Activated T-helper 17 cell treated with anti-CD3 and anti-CD28 coated beads, Interleukin-2, amount 50 U/mL, for 72 hours (primary cell): ENCODE measurements at places on chromosomes 4 and X. TPM values are rescaled to one million over a fixed set of nuclear protein-coding genes. Genes with fewer than 3 reads are reported as not detected.
A peak's percentile ranks its signal among the peaks of the same experiment; 100 is the strongest.

DNA sequence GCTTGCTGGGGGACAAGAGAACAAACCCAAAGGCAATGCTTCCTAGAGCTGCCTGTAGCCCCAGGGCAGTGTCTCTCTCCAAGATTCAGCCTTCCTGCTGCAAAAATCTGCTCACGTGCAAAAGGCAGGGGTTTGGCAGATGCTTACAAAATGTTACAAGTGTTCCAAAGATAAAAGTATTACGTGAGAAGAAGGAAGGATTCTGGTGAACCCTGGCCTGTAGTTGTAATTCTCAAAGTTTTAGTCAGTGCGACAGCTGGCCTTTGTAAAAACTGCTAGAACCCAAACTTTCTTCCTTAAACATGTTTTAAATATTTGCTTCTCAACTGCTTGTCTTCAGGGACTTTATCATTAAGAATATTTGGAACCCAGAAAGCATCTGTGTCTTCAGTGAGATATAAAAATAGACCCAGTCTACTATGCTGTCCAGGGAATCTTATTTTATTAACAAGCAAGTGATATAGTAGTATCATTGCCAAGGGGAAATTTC is 232.3 kb downstream of the FRMPD4 start:
- H3K27me3 ChIP-seq, result no peaks in the 10 kb centered on the region
- no peaks in the 10 kb centered on the region for H3K36me3 ChIP-seq
- H3K27ac ChIP-seq, result no peak overlapping the region
- ATAC-seq, result no peak
- no peak overlapping the region for H3K4me3 ChIP-seq

FHDC1 gene
- 0.32 TPM for total RNA-seq

DNA sequence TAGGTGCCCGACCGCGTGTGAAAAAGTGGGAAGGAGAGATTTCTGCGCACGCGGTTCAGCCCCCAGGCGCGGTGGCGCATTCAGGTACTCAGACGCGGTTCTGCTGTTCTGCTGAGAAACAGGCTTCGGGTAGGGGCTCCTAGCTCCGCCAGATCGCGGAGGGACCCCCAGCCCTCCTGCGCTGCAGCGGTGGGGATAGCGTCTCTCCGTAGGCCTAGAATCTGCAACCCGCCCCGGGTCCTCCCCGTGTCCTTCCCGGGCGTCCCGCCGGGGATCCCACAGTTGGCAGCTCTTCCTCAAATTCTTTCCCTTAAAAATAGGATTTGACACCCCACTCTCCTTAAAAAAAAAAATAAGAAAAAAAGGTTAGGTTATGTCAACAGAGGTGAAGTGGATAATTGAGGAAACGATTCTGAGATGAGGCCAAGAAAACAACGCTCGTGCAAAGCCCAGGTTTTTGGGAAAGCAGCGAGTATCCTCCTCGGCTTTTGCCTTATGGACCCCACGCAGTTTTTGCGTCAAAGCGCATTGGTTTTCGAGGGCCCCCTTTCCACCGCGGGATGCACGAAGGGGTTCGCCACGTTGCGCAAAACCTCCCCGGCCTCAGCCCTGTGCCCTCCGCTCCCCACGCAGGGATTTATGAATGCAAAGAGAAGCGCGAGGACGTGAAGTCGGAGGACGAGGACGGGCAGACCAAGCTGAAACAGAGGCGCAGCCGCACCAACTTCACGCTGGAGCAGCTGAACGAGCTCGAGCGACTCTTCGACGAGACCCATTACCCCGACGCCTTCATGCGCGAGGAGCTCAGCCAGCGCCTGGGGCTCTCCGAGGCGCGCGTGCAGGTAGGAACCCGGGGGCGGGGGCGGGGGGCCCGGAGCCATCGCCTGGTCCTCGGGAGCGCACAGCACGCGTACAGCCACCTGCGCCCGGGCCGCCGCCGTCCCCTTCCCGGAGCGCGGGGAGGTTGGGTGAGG is 3.7 kb downstream of the SHOX start:
- ATAC-seq, result no peak
- H3K36me3 ChIP-seq, result no peaks in the 10 kb centered on the region
- peaks cover 2% of the 10 kb centered on the region for H3K4me1 ChIP-seq
- peaks cover 48% of the 10 kb centered on the region for H3K27me3 ChIP-seq
- H3K27ac ChIP-seq, result no peak overlapping the region
- H3K4me3 ChIP-seq, result no peak overlapping the region

- peak overlapping the region; percentile 16 for H3K27ac ChIP-seq
- H3K27me3 ChIP-seq, result no peaks in the 10 kb centered on the region
- no peak for ATAC-seq
- H3K4me3 ChIP-seq, result no peak overlapping the region
- H3K4me1 ChIP-seq, result peaks cover 4% of the 10 kb centered on the region
Measured at GRCh38 chr4:108043526-108043925, 53.8 kb downstream of the HADH start.

DNA sequence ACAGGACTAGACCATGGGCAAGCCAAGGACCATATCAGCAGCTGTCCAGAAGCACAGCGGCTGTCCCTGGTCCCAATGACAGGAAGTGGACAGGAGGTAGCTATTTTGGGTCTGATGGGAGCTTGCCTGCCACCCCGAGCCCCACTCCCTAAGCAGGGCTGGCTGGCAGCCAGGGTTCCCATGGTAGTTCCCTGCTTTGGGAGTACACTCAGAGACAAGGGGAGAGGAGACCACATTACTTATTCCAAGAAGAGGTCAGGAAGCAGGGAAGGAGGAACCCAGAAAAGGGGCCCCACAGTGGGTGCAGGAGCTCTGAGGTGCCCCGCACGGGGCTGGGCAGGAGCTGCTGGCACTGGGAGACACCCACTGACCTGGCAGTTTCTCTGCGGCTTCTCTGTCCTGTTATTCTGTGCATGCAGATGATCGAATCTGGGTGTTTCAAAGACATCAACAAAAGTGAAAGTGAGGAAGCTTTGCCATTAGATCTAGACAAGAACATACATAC is 36.3 kb downstream of the HTT-AS start:
- H3K27me3 ChIP-seq, result peaks cover 7% of the 10 kb centered on the region
- H3K27ac ChIP-seq, result no peak overlapping the region
- H3K4me1 ChIP-seq, result peaks cover 19% of the 10 kb centered on the region
- peak overlapping the region; percentile 63 for H3K4me3 ChIP-seq
- peak; percentile 23 for ATAC-seq
- no peaks in the 10 kb centered on the region for H3K36me3 ChIP-seq

DNA sequence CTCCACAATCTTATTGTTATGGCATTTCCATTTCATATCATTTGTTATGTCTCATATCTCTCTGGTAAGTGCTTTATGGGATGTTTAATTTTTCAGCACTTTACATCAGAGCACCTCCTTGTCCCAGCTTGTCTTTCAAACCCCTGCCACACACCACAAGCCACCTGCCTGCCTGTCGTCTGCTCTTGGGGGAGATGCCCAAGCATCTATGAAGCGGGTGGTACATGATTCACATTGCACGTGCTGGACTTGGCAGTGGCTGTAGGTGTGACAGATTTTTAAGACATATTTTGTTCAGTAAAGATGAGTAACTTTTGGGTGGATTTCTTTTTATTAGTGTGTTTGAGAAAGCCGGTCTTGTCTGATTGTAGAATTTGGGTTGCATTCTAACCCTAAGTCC is 14.2 kb upstream of the SPATA4 start:
- H3K4me3 ChIP-seq, result no peak overlapping the region
- peaks cover 38% of the 10 kb centered on the region for H3K27me3 ChIP-seq
- H3K27ac ChIP-seq, result no peak overlapping the region
- H3K36me3 ChIP-seq, result no peaks in the 10 kb centered on the region
- H3K4me1 ChIP-seq, result no peaks in the 10 kb centered on the region
- no peak for ATAC-seq

GRCh38 chr4:177256950-177257349 is 52.7 kb upstream of the NEIL3 start:
- no peaks in the 10 kb centered on the region for H3K36me3 ChIP-seq
- H3K27ac ChIP-seq, result no peak overlapping the region
- H3K4me3 ChIP-seq, result no peak overlapping the region
- no peaks in the 10 kb centered on the region for H3K4me1 ChIP-seq
- ATAC-seq, result no peak
- peaks cover 11% of the 10 kb centered on the region for H3K27me3 ChIP-seq

- no peaks in the 10 kb centered on the region for H3K4me1 ChIP-seq
- no peaks in the 10 kb centered on the region for H3K36me3 ChIP-seq
- H3K27ac ChIP-seq, result no peak overlapping the region
Measured at GRCh38 chr4:56241500-56241899, 145.8 kb downstream of the AASDH start.

TASL gene
- total RNA-seq, result 1.9 TPM

GRCh38 chr4:2092669-2093053 is 33.5 kb downstream of the NAT8L start:
- no peaks in the 10 kb centered on the region for H3K4me1 ChIP-seq
- no peak overlapping the region for H3K4me3 ChIP-seq
- H3K27ac ChIP-seq, result no peak overlapping the region
- H3K27me3 ChIP-seq, result no peaks in the 10 kb centered on the region

DNA sequence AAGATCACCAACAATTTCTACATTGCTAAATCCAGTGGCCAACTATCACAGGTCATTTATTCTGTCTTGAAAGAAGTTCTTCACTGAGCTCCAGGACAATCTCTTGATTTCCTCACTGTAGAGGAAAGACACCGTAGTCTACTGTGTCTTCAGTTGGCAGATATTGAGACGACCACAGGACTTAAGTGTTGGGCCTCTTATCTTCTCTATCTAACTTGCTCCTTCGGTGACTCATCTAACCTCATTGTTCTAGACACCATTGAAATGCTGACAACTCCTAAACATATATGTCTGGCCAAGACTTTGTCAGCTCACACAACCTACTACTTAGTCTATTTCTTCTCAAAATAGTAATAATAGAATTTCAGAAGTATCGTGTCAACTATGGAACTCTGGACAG is 425.8 kb downstream of the ARAP2 start:
- H3K27ac ChIP-seq, result no peak overlapping the region
- H3K4me3 ChIP-seq, result no peak overlapping the region
- no peaks in the 10 kb centered on the region for H3K27me3 ChIP-seq
- ATAC-seq, result no peak
- H3K4me1 ChIP-seq, result no peaks in the 10 kb centered on the region
